ENCODE measurements at places on chromosomes 1 and 21. TPM values are rescaled to one million over a fixed set of nuclear protein-coding genes. Genes with fewer than 3 reads are reported as not detected.

- DNase-seq = no peak
Observed at GRCh38 chr1:4585705-4586104, 68.7 kb upstream of the AJAP1 start.

- no peak for DNase-seq
Observed at GRCh38 chr1:221688488-221688843, 53.4 kb downstream of the DUSP10 start.

- no peak for DNase-seq
Observed at GRCh38 chr1:117753652-117754051, 147.8 kb downstream of the TENT5C start.

GRCh38 chr1:112342558-112342957 lies 53.5 kb upstream of the CTTNBP2NL start:
- no peak for DNase-seq

GRCh38 chr1:86530211-86530845 lies 16.6 kb upstream of the CLCA4 start:
- DNase-seq = no peak

GRCh38 chr1:150566589-150567340 lies 12.6 kb downstream of the MCL1 start:
- DNase-seq = no peak

GRCh38 chr1:54804471-54805132 lies 3.5 kb upstream of the TTC22 start:
- no peak for DNase-seq

DNA sequence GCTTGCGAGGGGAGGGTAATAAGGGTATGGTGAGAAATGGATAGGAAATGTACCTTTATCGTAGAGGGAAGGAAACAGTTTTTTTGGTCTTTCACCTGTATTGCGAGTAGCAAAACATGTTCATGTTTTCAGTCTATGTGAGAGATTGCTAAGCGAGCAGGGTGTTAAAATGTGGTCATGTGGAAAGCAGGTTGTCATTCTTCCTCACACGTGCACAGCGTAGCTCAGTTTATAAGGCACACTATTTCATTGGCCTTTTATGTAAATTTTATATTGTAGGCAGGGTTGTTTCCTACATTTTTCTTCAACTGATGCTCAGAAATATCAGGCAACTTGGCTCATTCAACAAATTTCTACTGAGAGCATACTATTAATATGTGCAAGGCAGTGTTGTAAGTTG lies 18.5 kb upstream of the GNG12 start:
- no peak for DNase-seq

GRCh38 chr21:38083535-38083934 lies 167.3 kb upstream of the KCNJ6 start:
- no peak for DNase-seq

DNA sequence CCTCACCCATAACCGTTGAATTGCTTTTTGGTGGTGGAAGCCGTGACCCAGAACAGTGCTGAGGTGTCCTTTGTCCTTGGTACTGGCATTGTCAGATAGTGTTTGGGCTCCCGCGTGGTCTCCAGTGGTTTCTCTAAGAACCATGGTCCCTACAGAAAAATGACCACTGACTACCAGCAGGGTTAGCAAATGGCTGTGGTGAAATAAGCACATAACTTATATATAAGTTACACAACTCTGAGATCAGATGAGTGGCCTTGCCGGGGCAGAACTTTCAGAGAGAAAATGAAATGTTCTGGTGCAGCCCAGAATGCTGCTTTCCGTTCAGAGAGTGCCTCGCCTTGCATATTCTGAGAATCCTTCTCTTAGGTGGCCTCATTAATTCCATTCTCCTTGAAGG lies 5.0 kb downstream of the SLC37A1 start:
- no peak for DNase-seq

DNA sequence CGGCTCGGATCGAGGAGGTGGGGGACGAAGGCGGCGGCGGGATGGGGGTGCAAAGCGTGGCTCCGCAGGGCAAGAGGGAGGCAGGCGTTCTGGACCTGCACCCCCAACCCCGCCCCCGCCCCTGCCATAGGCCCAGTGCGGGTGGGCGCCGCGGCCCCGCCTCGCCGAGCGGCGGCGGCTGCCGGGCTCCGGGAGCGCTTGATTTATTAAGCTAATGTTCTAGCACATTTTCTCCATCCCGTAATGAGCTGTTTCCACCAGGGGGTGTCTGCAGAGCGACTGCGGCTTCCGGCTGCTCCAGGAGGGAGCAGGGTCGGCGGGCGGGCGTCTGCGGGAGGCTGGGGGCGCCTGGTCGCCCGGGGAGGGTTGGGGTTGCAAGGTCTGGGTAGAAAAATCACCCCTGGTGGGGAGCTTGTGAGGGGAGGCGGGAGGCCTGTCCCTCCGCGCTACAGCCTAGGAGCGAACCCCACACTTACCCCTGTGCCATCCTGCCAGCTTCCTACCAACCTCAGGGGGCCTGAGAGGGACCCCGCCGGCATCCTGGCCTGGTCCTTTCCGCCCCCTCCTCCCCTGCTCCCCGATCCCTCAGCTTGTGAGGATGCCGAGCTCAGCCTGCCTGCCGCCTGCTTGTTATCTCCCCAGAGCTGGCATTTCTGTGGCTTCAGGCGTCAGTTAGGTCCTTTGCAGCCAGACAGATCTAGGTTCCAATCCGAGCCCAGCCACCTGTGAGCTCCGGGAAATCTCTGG lies 48.5 kb upstream of the ACOT11 start:
- no peak for DNase-seq

GRCh38 chr1:68294367-68295066 lies 62.2 kb upstream of the WLS start:
- no peak for DNase-seq

DNA sequence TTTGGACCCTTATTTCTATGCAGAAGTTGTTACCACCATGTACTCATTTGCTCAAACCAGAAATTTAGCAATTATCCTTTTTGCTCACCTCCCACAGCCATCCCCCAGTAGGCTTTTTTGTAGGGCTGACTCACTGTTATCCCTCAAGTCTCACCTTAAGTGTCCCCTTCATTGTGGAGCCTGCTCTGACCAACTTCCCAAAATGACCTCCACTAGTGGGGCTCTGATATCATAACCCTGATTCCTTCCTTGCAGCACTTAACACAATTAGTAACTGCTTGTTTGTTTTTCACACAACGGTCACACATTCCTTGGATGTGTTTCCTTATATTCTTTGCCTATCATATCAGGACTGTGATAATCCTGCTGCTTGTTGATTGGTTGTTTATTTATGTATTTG lies 76.7 kb downstream of the PATJ start:
- DNase-seq = no peak

Gene COL24A1
- total RNA-seq = 0.07 TPM

Gene ANKRD35
- total RNA-seq = 0.36 TPM

Gene BECN2
- not detected for total RNA-seq
